ENCODE measurements at places on chromosomes 3 and 15. TPM values are rescaled to one million over a fixed set of nuclear protein-coding genes. Genes with fewer than 3 reads are reported as not detected.

GRCh38 chr3:67524046-67524445 is 130.4 kb downstream of the SUCLG2 start:
- no peak for DNase-seq

GRCh38 chr3:119311081-119311925 is 17.1 kb downstream of the ARHGAP31 start:
- peak; percentile 73 for DNase-seq

DNA sequence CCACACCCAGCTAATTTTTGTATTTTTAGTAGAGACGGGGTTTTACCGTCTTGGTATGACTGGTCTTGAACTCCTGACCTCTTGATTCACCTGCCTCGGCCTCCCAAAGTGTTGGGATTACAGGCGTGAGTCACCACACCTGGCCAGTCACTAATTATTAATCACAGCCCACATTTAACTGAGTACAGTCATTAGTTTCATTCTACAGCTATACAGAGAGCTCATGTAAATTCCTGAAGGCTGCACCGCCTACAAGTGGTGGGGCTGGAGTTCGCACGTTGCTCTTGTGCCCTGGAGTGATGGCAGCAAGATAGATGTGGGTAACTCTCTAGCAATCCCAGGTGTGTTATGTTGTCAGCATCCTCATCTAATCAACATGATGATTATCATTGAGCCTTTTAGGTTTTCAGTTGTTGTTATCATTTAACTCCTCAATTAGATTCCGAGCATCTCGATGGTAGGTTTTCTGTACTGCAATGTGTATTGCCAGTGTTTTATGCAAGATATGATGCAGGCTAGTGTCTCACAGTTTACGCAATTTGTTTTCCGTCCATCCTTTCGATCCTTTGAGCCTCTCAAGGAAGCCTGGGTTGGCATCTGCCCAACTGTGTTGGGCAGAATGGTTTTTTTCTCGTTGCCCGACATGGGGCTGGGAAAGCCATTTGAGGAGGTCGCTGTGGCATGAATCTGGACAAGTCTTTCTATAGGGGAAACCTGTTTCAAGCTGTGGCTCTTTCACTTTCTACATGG is 216.3 kb downstream of the LPP start:
- peak; percentile 61 for DNase-seq

DNA sequence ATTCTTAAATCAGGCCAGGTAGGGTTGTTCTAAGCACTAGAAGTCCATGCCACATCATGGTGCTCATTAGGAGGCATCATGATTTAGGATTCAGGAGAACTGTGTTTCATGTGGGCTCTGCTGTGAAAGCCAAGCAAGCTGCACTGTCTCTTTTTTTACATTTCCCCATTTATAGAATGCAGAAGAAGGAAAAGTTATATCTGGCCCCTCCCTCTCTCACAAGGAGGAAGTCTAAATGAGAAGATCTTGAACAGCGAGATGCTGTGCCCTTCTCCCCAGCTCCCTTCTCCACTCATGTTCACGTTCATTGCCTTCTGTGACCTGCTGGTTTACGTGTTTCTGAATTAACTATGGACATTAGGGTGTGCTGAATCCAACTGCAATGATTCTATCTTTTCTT is 178.5 kb upstream of the RASGRP1 start:
- no peak for DNase-seq

DNA sequence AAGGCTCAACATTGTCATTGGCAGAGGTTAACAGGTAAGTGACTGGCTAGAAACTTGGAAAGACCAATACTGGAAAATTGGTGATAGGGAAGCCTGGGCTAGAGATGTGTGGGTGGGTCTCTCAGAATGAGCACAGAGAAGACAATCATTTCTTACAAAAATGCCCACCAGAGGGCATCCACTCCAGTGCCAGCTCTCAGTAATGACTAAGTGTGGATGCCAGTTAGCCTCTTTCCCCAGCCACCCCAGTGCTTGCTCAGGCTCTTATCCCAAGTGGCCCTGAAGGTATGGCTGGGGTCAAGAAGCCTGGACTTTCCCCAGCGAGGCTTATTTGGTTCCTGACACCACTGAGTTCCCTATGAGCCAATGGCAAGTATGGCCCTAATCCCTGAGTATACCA is 115.9 kb upstream of the ST8SIA2 start:
- DNase-seq, result no peak

GRCh38 chr3:52210550-52211046 is 12.6 kb downstream of the ALAS1 start:
- peak; percentile 91 for DNase-seq

DNA sequence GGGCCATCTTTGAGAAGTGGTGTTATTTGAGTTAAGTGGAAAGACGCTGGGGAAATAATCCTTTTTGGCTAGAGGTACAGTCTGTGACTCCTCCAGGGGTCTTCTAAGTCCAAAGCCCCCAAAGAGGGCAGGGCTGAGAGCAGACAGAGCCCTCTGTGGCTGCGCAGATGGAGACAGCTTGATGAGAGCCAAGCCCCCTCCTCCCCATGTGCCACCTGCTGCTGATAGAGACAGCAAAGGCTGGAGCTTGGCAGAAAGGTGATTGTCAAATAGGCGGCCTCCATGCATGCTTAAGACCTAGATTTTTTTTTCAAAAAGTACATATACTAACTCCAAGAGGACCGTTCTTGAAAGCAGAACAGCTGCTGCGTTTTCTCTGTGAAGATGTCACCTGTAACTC is 72.4 kb downstream of the CRYGS start:
- DNase-seq, result no peak

GRCh38 chr3:170941551-170941950 is 33.1 kb upstream of the EIF5A2 start:
- no peak for DNase-seq

- no peak for DNase-seq
Observed at GRCh38 chr15:92631721-92632120, 23.9 kb downstream of the FAM174B start.

- peak; percentile 57 for DNase-seq
Observed at GRCh38 chr15:85646538-85647091, 148.1 kb downstream of the KLHL25 start.

GRCh38 chr3:53845103-53845880 is 927 bp downstream of the CHDH start:
- peak; percentile 40 for DNase-seq

- no peak for DNase-seq
Observed at GRCh38 chr3:34078418-34078817, 280.0 kb downstream of the PDCD6IP start.

DNA sequence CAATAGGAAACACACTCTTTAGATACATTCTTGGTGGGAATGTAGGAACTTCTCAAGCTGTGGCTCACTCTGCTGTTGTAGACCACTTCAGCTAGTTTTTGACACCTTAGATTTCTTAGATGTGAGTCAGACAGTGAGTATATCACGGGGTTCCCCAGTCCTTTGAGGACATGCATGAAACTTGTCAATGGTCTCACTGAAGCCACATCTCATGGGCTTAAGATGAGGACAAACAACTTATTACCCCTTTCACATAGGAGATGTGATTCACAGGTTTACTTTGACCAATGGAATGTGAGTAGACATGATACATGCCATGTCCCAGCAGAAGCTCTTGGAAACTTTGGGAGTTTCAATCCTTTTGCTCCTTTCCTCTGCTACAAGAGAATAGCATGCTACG is 325.5 kb downstream of the CHST2 start:
- no peak for DNase-seq

DNA sequence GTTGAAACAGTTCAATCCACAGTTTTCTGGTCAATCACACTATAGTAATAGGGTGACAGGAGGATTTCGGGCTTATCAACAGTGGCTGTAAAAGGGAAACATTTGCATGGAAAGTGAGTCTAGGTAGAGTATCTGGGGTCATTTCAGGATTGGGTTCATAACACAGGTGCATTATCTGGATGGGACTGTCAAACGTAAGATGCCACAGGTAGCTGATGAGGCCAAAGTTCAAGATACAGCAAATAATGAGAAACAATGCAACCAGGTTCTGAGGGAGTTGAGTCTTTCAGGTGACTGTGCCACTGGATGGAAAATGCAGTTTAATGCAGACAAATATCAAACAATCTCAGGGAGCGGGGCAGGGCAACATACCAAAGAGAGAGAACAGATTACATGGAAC is 62.2 kb downstream of the WDR76 start:
- no peak for DNase-seq

- no peak for DNase-seq
Observed at GRCh38 chr15:28084547-28084946, 14.6 kb downstream of the OCA2 start.

DNA sequence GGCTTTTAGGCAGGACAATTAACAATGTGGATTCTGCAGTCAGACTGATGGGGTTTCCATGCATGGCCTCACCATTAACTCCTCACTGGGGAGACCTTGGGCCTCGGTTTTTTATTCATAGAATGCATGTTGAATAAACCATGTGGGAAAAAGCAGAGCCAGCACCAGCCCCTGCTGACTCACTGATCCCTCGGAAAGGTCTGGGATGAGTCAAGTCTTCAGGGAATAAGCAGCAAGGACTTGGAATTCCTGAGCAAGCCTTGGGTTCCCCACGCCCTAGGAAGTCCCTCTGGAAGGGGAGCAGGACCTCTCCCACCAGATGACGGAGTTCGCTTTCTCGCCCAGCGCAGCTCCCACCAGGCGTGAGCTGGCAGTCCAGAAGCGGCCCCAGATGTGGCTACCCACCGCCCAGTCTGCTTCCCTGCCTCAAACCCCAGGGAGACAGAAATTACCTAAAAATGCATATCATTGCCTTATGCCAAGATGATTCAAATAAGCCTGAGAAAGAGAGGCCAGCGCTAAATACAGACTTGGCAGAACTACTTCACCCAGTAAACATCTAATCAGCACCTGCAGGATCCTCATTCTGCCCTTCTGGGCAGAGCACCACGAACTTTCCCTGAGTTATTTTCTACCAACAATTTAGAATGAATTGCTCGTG is 45.4 kb downstream of the BTD start:
- peak; percentile 100 for DNase-seq

- no peak for DNase-seq
Observed at GRCh38 chr3:43779850-43780249, 89.1 kb downstream of the ABHD5 start.

DNA sequence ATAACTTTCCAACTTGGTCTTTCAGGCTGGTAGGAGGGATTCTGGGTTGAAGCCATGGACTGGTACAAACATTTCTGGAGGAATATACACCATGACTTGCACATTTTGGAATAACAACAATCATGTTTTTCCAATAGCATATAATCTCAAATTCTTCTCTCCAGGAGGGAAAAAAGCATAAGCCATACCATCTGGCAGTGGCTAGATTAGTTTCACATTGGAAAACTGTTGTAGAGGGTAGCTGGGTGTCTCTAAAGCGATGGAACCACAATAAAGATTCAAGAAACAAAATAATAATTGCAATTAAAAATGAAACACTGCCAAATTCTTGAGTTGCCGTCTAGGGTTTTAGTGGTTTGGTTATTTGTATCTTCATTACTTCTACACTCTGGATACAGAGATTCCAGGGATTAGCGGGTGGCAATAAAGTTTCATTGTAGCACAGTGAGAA is 278.5 kb upstream of the RASGRP1 start:
- DNase-seq, result peak; percentile 73

DNA sequence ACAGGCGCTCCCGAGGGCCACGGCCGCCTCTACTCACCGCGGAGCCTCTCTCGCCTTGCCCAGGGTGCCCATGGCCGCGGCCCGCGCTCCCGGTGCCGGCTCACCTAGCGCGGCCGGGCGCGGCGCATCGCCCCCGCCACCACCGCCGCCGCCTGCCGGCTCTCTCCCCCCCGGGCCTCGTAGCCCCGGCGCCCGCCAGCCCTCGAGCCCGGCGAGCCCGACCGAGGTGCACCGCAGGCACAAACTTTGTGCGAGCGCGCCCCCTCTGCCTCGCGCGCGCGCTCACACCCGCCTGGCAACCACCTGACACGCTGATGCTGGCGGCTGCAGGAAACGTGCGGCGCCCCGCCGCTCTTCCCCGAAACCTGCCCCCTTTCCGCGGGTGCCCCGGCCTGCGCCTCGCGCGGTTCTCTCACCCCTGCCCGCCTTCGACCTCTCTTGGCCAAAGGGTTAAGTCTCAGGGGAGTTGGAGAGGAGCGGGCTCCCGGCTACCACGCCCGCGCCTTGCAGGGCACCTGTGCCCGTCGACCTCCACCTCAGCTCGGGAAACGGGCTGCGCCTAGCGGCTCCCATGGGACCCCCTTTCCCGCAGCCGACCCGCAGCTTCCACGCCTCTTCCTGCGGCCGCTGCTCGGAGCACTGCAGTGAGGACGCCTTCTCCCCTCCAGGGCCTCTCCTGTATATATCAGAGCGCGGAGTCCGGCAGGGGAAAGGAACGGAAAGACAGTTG is at the start of gene RASGRP1:
TSS of gene RASGRP1 (minus strand) at position 258 of the 730 bp plus-strand sequence. CDS start at position 72, 186 bp downstream.
- DNase-seq, result peak; percentile 53

DNA sequence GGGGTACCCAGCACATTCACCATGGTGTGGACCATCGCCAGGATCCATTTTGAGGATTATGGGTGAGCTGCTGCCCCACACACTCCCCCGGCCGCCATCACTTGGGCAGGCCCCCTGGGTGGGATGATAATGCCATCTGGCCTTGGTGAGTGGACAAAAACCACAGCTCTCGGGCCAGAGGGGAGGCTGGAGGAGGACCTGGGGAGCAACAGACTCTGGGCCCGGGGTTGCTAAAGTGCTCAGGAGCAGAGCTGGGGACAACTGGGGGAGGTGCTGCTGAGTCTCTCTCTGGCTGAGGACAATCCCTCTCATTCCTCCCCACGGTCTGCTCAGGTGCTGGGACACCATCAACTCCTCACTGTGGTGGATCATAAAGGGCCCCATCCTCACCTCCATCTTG is 29.0 kb downstream of the VIPR1 start:
- no peak for DNase-seq

The GOLGA8H gene
- total RNA-seq, result under 0.01 TPM

The TRIM42 gene
- total RNA-seq, result not detected

The IDH2 gene
- 75.7 TPM for total RNA-seq

The TUSC7 gene
- total RNA-seq, result not detected

The NR2E3 gene
- total RNA-seq, result 0.97 TPM

The PEX5L gene
- under 0.01 TPM for total RNA-seq

The PLCB2 gene
- 0.64 TPM for total RNA-seq

The CSPG4 gene
- 86.8 TPM for total RNA-seq

The RTP1 gene
- not detected for total RNA-seq

The TMC3 gene
- total RNA-seq, result not detected

The SCN11A gene
- under 0.01 TPM for total RNA-seq

The XXYLT1 gene
- 33.5 TPM for total RNA-seq

The SEMA3G gene
- total RNA-seq, result 0.32 TPM

The QTRT2 gene
- total RNA-seq, result 22.9 TPM
